ENCODE measurements at places on chromosomes 11 and 22. TPM values are rescaled to one million over a fixed set of nuclear protein-coding genes. Genes with fewer than 3 reads are reported as not detected.

DNA sequence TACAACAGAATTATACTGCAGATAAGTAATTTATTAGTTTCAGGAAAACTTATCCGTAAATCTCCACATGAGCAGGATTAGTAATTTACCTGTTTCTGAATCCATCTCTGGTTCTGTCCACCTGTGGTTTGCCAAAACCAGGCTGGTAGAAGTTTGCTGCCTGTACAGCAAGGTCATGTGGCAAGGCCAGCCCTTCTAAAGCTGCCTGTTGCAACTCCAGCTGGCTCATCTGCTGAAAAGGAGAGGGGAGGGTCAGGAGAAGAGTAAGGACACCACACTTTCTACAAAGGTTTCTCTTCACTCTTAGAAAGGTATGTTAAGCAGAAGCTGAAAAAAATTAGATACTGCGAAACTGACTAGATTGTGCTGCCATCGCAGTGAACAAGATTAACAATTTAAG is 42.3 kb downstream of the EIF4ENIF1 start:
- no peak for DNase-seq

- no peak for DNase-seq
Observed at GRCh38 chr11:121755906-121756305, 303.1 kb upstream of the SORL1-AS1 start.

- DNase-seq = no peak
Observed at GRCh38 chr11:63552921-63553320, 10.3 kb downstream of the PLAAT2 start.

GRCh38 chr11:65892661-65893317 is 2.3 kb downstream of the CCDC85B start:
- no peak for DNase-seq

TRIM51 gene
- not detected for total RNA-seq

OR51B4 gene
- not detected for total RNA-seq

Measured in kidney epithelial cell (primary cell).